Left lung (tissue), 14 donors: ENCODE measurements at places on chromosomes 13 and 19. TPM values are rescaled to one million over a fixed set of nuclear protein-coding genes. Genes with fewer than 3 reads are reported as not detected.

GRCh38 chr19:44799627-44800346 is 9.1 kb upstream of the BCAM start:
- no peaks in the 10 kb centered on the region for H3K36me3 ChIP-seq
- no peaks in the 10 kb centered on the region for H3K27me3 ChIP-seq
- no peak overlapping the region for H3K27ac ChIP-seq
- H3K4me1 ChIP-seq: no peaks in the 10 kb centered on the region

- H3K27ac ChIP-seq: no peak overlapping the region
- H3K27me3 ChIP-seq: no peaks in the 10 kb centered on the region
- no peaks in the 10 kb centered on the region for H3K4me1 ChIP-seq
- DNase-seq: no peak
Observed at GRCh38 chr13:94210816-94211215, 268.7 kb downstream of the DCT start.

- peaks cover 3% of the 10 kb centered on the region for H3K36me3 ChIP-seq
- H3K27ac ChIP-seq: peak within 1 kb of the TSS; percentile 96
- no peak for DNase-seq
- H3K4me1 ChIP-seq: peaks cover 44% of the 10 kb centered on the region
Observed at GRCh38 chr13:43879755-43880181, at the start of gene LACC1. Gene LACC1 (plus strand): TSS chr13:43879904. CDS start chr13:43880986, 1,082 bp downstream.

LILRB1 gene
- total RNA-seq: 47.3 TPM

DNA sequence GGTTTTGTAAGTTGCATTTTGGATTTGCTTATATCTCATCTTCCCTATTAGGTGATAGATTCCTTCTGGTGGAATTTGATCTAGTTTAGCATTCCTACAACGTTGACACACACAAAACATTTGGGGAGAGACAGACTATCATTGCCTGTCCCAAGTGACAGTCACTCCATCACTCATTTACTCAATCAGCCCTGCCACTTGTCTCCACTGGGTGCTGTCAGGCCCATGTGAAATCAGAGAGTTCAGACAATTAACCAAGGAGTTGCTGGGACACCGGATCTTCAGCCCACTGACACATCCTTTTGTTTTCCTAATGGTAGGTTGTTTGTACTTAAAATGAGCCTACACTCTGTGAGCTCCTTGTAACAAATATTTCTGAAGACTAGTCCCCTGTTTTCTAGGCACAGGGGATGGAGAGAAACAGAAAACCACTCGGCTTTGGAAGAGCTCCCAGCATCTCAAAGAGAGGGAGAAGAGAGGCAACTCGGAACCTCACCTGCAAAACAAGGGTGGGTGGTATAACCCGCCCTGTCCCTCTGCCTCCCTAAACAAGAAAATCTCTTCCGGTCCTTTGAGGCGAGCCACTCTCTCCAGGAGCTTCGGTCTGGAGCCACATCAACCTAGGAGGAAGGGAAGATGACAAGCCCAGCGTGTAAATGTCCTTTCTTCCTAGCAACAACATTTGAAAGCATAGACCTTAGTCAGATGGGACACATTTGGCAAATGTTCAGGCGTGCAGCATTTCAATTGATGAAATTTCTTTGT is 440.9 kb upstream of the KLF12 start:
- H3K27ac ChIP-seq: no peak overlapping the region
- H3K36me3 ChIP-seq: no peaks in the 10 kb centered on the region
- no peaks in the 10 kb centered on the region for H3K27me3 ChIP-seq
- no peak for DNase-seq
- H3K4me3 ChIP-seq: peak overlapping the region; percentile 7

ONECUT3 gene
- total RNA-seq: not detected

GRCh38 chr13:50731400-50731799 is 112.1 kb downstream of the DLEU7 start:
- H3K27ac ChIP-seq: no peak overlapping the region
- no peak overlapping the region for H3K4me3 ChIP-seq
- no peaks in the 10 kb centered on the region for H3K36me3 ChIP-seq
- H3K27me3 ChIP-seq: no peaks in the 10 kb centered on the region
- H3K4me1 ChIP-seq: no peaks in the 10 kb centered on the region
